ENCODE measurements at places on chromosomes 12 and 14.
A peak's percentile ranks its signal among the peaks of the same experiment; 100 is the strongest.

DNA sequence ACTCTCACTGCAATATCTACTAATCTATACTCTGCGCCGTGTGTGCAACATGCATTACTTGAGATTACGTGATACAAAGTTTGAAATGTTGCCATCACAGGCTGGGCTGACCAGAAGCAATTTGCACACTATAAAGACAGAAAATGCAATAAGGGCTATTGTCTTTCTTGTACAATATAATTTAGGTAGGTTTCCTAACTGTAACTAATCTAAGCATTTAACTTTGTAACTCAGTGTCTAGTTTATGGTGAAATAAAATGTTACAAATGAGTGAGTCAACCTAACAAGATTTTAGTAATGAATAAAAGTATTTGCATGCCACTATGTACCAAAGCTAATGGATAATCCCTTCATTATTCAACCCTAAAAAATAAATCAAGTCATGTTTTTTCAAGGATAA, 57.8 kb downstream of the LRP6 start:
- DNase-seq = no peak

DNA sequence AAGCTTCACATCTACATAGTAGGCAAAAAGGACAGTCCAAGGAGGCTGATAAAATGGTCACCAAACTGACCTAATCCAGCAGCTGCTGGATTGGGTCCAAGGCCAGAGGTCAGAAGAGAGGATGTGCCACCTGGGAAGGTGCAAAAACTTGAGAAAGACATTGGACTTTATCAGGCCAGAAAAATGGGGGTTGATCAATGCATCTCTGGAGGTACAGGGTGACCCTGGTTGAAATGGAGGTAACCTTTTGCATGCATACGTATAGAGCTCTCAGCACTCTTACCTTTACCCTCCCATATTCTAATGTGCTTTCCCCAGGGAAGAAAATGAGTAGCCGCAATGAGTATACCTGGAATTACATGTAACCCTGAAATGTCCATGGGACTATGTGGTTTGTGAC, 16.0 kb downstream of the BTG1 start:
- no peak for DNase-seq

DNA sequence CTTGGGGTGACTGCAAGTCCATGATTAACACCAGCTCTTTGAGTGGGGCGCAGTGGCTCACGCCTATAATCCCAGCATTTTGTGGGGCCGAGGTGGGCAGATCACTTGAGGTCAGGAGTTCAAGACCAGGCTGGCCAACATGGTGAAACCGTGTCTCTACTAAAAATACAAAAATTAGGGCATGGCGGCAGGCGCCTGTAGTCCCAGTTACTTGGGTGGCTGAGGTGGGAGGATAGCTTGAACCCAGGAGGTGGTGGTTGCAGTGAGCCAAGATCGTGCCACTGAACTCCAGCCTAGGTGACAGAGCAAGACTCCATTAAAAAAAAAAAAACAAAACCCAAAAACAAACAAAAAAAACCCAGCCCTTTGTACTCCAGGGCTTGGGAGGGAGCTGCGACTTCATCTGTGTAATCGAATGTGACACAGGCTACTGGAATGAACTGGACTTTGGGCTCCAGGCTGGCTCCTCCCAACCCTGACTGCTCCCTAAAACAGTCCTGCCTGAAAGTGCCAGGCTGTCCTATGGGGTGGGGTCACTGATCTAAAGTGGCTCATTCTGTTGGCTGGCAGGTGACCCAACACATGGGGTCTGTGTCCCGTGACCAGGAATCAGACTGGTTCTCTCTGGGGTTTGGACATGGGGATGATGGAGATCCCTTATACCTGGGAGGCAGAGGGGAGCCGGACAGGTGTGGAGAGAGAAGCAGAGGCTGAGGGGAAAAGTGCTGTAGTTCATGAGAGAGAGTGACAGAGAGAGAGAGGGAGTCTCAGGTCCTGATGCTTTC, 9.3 kb upstream of the C12orf43 start:
- no peak for DNase-seq

DNA sequence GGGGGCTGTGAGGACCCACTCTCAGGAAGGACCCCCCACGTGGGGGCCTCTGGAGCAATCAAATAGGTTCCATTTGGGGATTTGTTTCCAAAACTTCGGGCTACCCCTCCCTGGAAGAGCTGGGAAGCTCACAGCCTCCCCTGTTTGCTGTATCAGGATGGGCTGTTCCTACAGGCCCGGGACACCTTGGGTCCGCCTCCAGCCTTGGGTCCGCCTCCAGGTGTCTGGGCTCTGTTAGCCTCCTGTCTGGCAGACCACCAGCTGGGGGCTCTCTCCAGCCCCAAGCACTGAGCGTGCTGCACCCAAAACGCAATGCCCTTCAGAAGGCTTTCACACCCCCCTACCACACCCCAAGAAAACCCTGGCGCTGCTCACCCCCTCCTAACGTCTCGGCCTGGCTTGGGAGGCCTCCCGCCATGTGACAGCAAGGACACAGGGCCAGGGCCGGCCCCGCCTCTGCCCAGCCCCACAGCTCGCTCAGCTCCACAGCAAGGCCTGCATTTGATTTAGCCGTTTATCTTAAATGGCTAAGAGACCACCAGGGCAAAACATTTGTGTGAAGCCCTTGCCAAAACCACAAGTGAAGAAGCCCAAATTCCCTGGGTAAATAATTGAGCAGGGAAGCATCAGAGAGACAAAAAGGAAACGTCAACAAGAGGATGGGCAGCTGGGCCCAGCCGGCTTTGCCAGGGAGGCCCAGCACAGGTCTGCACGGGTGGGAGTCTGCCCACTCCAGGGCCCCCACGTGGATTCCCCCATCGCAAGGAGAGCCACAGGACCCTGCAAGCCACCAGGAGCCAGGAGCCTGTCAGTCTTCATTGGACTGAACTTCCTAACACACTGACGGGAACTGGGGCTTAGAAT, 39.9 kb downstream of the BCL11B start:
- no peak for DNase-seq

DNA sequence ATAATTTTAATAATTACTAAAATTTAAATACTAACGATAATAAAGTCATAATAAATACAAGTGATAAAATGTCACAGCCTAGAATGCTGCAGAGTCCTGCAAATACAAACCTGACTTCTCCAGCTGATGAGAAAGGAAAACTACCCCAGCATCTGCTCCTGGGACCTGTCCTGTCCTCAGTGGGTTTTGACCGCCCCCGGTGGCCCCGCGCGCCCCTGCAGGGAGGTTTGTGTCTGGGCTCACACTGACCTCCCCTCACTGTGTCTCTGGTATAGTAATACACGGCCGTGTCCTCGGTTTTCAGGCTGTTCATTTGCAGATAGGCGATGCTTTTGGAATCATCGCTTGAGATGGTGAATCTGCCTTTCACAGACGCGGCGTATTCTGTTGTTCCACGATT, 1139.4 kb downstream of the TMEM121 start:
- peak; percentile 38 for DNase-seq

DNA sequence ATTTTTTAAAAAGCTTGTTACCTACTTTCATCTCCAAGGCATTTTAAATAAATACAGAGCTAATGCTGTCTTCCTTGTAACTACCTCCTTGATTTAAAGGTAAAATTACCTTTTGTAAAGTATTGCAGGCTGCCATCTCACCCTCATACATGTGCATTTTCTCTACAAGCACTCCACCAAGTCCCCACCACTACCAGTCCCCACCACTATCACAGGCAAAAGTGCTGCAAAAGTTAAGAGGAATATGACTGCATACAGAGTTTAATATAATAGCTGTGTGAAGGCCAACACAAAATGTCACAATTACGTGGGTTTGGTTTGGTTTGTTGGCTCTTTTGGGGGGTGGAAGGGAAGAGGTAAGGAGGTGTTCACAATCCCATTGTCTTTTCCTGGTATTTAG, 9.6 kb downstream of the SIX1 start:
- DNase-seq = no peak

GRCh38 chr12:39989501-39989900, 116.4 kb downstream of the SLC2A13 start:
- no peak for DNase-seq

DNA sequence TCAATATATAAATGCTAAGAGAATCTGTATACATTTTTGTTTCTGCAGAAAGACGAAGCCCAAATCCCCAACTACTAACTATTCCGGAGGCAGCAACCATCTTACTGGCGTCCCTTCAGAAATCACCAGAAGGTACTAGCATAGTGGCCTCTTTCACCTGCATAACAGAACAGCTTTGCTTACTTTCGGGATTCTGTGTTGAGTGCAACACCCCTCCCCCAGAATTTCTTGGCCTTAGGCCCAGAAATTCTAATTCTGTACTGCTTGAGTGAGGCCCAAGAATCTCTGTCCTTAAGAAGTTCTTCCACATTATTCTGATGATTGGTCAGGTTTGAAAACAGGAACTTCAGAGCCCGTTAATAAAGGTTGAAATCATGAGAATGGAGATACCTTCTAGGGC, 2.9 kb downstream of the SPX start:
- no peak for DNase-seq

GRCh38 chr14:31895646-31896045, 181.5 kb upstream of the ARHGAP5 start:
- DNase-seq = no peak

DNA sequence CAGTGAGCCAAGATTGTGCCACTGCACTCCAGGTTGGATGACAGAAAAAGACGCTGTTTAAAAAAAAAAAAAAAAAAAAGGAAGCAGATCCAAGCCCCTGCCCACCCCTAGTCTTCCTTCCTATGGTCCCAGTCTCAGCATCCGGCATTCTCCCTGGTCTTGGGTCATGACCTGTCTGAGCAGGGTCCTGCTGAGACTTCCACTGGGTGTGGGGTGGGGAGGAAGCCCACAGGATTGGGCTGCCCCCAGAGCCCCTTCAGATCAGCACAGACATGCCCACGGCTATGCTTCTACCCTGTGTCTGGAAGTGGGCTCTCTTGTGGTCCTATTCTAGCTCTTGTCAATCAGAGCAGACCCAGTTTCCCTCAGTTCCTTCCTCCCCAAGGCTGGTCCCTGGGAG, 12.6 kb upstream of the PLEK2 start:
- no peak for DNase-seq

DNA sequence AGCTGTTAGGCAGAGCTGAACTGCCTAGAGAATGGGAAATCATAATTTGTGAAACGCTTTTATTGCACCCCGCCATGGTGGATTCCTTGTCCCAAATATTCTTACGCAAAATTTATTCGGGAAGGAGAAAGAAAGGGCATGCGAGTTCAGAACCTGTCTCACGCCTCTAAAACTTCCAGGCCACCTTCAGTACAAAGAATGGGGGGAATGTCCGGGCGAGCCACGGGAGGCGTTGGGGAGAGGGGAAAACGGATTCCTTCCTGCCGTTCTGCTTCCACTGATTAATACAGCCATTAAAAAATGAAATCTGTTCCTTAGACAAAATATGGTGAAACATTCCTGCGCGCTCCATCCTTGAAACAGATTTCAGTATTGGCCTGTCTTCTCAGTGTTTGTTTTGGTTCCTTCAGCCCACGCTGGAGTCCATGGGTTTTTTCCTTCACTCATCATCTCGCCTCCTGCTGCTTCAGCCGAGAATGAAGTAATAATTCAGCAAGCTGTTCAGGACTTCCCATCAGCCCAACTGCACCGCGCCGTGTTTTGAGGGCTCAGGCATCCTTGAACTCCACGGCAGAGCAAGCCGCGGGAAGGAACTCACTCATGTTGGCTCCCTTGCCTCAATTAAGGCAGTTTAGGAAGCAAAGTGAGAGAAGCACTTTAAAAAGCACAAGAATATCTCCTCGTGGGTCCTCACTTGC, 47.7 kb upstream of the CDKN3 start:
- DNase-seq = no peak

- no peak for DNase-seq
Measured at GRCh38 chr12:6312529-6313325, 2.2 kb downstream of the PLEKHG6 start.
